Stimulated activated CD4-positive, alpha-beta T cell treated with anti-CD3 and anti-CD28 coated beads, Interleukin-2, amount 100 ng/mL, for 24 hours (primary cell): ENCODE measurements at places on chromosomes 2 and 18.

DNA sequence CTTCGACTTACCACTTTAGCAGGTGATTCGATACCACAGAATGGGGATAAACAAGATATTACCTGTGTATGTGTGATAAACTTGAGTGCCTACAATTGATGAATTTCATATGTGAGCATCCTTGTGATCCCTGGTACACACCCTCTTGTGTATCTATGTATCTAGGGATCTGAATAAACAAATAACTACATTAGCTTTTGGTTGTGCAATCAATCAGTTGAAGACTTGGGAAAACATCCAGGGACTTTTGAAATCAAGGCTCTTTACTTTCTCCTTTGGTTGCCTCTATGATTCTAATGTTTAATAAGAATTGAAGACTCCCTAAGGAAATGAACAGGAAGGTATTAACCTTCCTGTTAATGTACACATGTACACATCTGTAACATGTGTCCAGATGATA, 97.3 kb upstream of the DCC start:
- no peak for DNase-seq

DNA sequence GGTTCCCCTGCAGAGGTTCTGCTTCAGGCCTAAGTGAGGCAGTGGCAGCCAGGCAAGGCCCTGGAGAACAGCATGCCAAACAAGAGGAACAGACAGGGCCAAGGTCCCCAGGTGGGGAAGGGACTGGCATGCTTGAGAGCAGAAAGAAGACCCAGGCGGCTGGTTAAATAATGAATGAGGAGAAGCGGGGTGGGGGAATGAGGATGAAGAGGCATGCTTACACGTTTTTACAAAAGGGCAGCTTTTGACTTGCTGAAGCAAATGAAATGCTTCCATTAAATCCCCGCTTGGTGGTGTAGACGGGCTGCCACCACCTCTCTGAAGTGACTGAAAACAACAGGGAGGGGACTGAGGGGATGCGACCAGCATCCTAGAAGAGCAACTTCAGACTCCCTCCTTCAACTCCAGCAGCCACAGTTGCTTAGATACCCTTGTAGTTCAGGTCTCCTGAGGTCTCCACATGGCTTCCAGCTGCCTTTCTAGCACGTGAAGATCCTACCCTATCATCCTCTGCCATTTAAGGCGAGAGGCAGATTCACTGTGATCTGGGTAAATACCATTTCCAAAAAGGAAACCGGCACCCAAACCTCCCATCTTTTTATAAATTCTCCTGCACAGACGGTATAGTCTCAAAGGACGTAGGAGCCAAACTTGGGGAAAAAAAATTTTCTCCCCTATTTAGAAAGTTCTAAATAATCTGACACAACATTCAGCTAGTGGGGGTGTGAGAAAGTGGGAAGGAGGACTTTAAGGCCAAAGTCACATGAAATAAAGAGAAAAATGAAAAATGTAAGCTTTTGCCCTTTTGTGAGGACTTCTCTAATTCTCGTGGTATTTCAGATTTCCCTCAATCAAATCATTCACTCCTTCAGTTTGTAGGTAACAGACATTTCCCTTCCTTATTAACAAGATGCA, 65.6 kb downstream of the CACNB4 start:
- no peak for DNase-seq

DNA sequence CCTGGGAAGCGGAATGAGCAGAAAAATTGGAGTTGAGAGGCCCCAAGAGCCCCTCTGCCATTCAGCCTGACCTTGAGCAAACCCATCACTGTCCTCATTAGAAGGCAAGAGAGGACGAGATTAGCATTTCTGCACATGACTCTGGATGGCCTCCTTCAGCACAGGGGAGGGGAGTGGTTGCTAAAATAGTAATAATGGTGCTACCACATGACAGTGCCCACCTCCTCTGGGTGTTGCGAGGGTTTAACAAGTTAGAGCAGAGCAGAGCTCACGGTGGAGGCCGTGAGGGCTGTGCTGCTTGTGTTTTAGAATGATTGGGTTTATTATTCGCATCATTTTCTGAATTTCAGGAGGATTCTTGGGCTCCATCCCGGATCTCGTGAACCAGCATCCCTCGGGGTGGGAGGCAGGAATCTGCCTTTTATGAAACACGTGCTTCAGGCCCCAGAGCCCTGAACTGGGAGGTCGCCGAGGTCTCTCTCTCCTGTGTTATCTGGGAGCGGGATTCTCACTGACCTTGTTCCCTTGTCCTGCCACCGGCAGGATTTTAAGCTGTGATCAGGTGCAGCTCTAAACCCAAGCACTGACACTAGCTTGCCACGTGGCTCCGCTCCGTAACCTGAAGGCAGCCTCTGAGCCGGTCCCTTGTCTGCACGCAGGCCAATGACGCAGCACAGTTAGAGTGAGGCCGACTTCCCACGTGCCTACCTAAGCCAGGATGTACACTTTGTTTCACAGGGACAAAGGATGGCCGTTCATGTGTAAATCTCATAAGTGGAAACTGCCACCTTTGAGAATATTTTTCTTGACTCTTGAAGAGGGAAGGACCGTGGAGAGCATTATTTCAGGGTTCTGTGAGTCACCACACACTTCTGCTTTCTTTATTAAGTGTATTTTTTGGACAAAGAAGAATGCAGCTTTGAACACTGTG, 142.3 kb downstream of the ACOXL start:
- no peak for DNase-seq

DNA sequence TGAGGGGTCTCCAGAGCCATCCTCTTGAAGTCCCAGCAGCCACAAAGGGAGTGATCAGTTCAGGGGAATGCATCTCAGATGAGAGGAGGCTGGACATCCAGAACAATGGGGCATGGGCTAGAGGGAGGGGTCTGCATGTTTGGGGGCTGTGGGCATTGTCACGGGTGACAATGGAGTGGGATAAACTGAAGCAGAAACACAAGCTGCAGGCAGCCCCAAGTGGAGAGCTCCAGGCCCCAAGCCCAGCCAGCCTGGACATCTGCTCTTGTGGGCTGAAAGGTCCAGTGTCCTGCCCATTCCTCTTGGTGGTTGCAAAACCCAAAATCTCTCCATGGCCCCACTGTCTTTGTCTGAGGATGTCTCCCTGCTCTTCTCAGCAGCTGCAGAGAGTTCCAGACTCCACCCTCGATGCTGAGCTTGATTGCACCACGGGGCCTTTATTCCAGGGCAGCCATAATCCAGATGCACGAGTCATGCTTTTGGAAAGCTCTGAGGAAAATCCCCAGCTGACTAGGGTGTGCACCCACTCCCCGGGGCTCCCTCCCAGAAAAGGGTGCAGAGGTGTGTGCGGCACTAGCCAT, 149.4 kb downstream of the TNS1 start:
- DNase-seq, result no peak

- DNase-seq, result no peak
Measured at GRCh38 chr2:64085936-64086335, 58.3 kb downstream of the PELI1 start.

DNA sequence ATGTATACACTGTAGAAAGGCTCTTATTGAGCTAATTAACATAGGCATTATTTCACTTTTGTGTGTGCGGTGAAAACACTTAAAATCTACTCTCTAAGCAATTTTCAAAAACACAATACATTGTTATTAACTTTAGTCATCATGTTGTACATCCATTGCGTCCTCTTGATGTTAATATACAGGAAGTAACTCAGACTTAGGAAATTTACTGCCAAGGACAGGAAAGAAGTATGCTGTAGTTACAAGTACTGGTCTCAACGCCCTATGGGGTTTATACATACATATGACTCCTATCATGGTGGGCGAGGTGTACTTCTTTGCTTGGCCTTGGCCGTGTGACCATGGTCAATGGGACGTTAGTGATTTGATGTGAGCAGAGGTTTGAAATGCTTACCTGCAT, 15.5 kb downstream of the SCTR start:
- no peak for DNase-seq

DNA sequence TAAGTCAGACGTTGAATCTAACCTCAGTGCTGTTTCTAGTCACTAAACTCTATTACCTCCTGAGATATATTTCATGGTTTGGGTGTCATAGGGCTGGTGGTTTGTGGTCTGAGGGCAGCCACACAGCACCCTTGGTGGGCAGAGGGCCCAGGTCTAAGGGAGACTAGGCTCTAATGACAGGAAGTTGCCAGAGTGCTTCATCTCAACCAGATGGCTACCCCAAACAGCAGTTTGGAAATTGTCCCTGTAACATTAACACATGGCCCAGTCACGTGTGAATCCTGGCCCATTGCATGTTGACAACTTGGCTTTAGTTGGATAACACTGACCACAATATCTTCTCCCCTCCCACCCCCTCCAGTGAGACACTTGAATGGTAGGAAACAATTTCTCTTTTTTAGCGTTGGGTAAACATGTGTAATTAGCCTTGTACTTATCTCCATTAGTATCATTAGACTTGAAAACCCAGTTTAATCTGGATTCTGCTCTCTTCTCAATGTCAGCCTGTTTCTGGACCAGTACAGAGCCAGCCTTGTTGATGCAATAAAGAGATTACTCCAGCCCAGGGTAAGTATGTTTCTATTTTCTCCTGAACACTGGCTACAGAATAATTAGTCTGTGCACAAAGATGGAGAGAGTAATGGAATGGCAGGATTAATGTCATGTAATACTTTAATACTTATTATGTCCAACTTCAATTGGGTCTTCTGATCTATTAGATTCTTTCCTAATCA, 187.8 kb upstream of the SIX3 start:
- DNase-seq, result no peak

- DNase-seq, result no peak
Measured at GRCh38 chr18:11871501-11871900, 20.3 kb downstream of the CHMP1B start.

DNA sequence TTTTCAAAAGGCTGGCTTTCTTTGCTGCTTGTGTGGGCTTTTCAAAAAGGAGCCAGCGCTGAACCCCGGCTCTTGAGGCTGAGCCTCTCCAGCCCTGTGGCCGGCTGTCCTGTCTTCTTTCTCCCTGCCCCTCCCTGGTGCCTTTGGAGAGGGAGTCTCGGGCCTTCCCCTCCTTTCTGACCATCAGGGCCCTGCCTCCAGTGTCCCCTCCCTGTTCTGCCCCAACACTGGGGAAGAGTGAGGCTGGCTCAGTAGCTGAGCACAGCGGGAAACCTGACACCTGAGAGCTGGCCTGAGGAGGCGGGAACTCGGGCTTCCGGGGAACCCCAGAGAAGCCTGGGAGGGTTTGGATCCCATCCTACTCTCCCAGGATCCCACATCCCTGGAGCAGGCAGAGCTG, 232.1 kb downstream of the LOXHD1 start:
- DNase-seq, result no peak

DNA sequence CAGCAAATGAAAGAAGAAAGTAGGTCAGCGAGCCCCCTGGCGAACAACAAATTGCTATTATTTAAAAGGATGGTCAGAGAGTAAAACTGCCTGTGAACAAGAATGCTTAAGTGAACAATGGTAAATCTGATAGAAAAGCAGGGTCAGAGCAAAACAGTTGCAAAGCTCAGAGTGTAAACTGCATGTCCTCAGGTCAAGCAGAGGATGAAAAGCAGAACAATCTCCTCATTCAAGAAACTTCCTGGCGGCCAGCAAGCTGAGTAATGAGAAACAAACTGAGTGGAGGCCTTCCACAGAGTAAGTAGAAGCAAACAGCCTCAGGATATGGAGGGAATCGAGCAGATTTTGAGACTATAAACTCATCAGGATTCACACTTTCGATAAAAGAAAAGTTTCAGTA, 117.9 kb downstream of the PPP1R1C start:
- DNase-seq, result no peak

DNA sequence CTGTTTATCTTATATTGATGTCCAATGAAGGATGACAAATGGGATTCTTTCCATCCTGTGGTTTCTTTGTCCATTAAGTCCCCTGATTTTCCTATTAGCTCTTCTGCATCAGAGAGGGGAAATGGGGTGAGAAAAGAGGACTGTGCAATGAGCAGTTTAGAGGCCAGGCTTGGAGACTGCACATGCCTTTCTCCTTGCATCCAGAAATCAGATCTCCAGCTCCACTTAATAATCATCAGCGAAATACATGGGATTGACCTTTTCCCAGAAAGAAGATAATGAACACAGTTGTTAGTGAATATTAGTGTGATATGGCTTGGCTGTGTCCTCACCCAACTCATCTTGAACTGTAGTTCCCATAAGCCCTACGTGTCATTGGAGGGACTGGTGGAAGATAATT, 697.4 kb downstream of the CBLN2 start:
- DNase-seq, result no peak

DNA sequence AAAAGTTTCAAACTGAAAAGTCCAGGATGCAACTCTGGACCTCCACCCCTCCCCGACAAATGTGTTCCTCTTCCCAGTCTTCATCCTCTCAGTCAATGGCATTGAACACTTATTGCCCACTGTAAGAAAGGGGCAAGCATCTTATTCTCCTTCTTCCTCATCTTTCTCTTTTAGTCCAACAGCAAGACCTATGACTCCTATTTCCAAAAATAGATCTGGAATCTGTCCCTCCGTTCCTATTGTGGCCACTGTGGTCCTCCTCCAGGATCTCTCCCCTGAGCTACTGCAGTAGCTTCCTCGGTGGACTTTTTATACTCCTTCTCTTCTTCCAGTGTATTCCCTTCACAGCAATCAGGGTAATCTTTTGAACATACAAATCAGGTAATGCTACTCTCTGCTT, 28.0 kb upstream of the ARHGAP25 start:
- no peak for DNase-seq

- no peak for DNase-seq
Measured at GRCh38 chr2:223488814-223489213, 113.3 kb downstream of the SCG2 start.

GRCh38 chr2:187529977-187530721, 24.1 kb downstream of the TFPI start:
- no peak for DNase-seq

- DNase-seq, result no peak
Measured at GRCh38 chr2:122481244-122481622, 725.8 kb downstream of the TSN start.

DNA sequence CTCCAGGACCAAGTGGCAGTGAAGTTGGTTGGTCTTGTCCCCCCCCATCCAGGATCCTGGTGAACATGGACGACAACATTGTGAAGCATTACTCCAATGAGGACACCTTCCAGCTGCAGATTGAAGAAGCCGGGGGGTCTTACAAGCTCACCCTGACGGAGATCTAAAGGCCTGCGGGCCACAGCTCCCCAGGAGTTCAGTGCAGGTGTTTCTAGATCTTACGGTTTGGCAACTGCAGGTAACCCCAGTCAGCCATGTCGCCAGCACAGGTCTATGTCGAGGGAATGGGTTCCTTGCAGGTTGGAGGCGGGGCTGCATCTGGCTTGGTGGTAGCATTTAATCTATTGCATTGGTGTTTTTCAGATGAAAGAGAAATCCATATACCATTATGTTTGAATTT, 42.8 kb upstream of the KLF11 start:
- no peak for DNase-seq

- DNase-seq, result no peak
Measured at GRCh38 chr2:187917535-187917934, 363.3 kb upstream of the TFPI start.
